ENCODE measurements at places on chromosomes 7 and 10. TPM values are rescaled to one million over a fixed set of nuclear protein-coding genes. Genes with fewer than 3 reads are reported as not detected.

Gene AKR1C1
- 6.6 TPM for total RNA-seq

Gene OPALIN
- not detected for total RNA-seq

Gene IGF2BP3
- total RNA-seq = 96.9 TPM

Gene OPN1SW
- total RNA-seq = not detected

Gene CRPPA
- 3.8 TPM for total RNA-seq

Gene FANK1
- total RNA-seq = 2.5 TPM

GRCh38 chr7:24381894-24382505 is 98.0 kb downstream of the NPY start:
- H3K27ac ChIP-seq = no peak overlapping the region
- DNase-seq = no peak
- peaks cover 3% of the 10 kb centered on the region for H3K27me3 ChIP-seq
- no peaks in the 10 kb centered on the region for H3K36me3 ChIP-seq

GRCh38 chr10:119348106-119348505 is 140.7 kb downstream of the GRK5 start:
- DNase-seq = no peak
- H3K4me3 ChIP-seq = no peak overlapping the region
- peaks cover 12% of the 10 kb centered on the region for H3K36me3 ChIP-seq
- H3K27ac ChIP-seq = no peak overlapping the region
- H3K4me1 ChIP-seq = peaks cover 11% of the 10 kb centered on the region
- no peaks in the 10 kb centered on the region for H3K27me3 ChIP-seq

GRCh38 chr7:152158801-152159587 is 133.5 kb downstream of the GALNT11 start:
- no peak overlapping the region for H3K27ac ChIP-seq
- H3K36me3 ChIP-seq = peaks cover 39% of the 10 kb centered on the region
- DNase-seq = no peak
- no peaks in the 10 kb centered on the region for H3K27me3 ChIP-seq
- no peaks in the 10 kb centered on the region for H3K4me1 ChIP-seq

DNA sequence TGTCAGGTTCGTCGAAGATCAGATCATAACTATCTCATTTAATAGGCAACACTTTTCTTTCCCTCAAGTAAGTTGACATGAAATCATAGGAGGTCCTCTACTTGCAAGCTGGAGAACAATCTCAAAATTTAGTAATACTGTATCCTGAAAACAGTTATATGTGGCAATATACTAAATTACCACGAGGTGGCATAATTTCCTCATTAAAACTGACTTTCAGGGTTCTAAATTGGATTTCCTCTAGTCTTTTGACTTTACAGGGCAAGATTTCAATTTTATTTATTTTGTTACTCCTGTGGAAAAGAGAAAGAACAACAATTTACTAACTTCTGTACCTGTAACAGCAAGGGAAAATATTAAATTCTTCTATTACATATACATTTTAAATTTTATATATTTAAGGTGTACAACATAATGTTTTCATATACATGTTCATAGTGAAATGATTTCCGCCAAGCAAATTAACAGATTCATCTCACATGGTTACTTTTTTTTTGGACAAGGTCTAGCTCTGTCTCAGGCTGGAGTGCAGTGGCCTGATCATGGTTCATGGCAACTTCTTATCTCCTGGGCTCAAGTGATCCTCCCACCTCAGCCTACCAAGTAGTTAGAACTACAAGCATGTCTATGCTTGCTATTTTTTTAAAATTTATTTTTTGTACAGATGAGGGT is 53.4 kb upstream of the CYP2C18 start:
- H3K27ac ChIP-seq = no peak overlapping the region
- H3K4me3 ChIP-seq = no peak overlapping the region
- no peak for DNase-seq
- peaks cover 10% of the 10 kb centered on the region for H3K4me1 ChIP-seq
- H3K27me3 ChIP-seq = no peaks in the 10 kb centered on the region
- peaks cover 3% of the 10 kb centered on the region for H3K36me3 ChIP-seq

DNA sequence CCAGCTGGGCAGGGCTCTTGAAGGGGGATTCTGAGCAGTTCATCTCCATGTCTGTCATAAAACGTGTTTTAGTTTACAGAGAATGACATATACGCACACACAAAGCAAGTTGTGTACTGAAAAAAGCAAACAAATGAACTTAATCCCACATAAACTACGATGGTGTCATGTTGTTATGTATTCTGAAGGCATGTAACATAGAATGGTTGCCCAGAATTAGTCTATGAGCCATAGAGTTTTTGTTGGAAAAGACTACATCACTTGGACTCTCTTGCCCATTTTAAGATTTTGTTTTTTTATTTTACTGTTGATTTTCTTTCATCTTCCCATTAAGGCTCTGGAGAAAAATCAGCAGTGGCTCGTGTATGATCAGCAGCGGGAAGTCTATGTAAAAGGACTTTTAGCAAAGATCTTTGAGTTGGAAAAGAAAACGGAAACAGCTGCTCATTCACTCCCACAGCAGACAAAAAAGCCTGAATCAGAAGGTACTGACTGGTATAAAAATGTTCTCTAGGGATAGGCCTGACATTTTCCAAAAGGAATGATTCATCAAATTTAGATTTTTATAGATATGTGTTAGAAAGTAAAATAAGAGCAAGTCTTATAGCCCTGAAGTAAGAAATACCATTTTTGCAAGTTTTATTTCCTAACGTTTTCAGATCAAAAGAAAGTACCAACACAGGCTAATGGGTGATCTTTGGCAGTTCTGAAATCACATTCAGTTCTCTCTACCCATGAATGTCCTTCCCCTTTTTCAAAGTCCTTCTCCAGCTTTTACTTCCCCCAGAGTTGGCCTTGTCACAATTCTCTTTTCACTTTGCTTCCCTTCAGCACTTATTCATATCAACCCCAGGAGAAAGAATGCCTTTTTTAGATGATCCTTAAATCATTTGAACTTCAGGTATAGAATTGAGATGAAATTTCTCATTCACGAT is 18.9 kb downstream of the CEP55 start:
- no peak overlapping the region for H3K27ac ChIP-seq
- no peaks in the 10 kb centered on the region for H3K4me1 ChIP-seq
- no peak overlapping the region for H3K4me3 ChIP-seq

DNA sequence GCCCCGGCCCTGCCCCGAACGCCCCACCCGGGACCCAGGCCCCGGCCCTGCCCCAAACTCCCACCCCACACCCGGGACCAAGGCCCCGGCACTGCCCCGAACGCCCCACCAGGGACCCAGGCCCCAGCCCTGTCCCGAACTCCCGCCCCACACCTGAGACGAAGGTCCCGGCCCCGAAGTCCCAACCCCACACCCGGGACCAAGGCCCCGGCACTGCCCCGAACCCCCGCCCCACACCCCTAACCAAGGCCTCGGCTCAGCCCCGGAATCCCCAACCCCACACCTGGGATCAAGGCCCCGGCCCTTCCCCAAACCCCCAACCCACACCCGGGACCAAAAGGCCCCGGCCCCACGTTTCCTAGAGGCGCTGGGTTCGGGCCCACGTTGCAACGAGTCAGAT is 1.1 kb upstream of the LARP4B start:
- H3K36me3 ChIP-seq = no peaks in the 10 kb centered on the region
- peak overlapping the region; percentile 49 for H3K27ac ChIP-seq
- H3K27me3 ChIP-seq = no peaks in the 10 kb centered on the region
- H3K4me1 ChIP-seq = peaks cover 23% of the 10 kb centered on the region
- peak overlapping the region; percentile 62 for H3K4me3 ChIP-seq

- H3K27me3 ChIP-seq = no peaks in the 10 kb centered on the region
- peaks cover 9% of the 10 kb centered on the region for H3K4me1 ChIP-seq
- H3K4me3 ChIP-seq = no peak overlapping the region
- DNase-seq = no peak
- no peak overlapping the region for H3K27ac ChIP-seq
Measured at GRCh38 chr10:119379466-119380071, 162.9 kb downstream of the RGS10 start.

DNA sequence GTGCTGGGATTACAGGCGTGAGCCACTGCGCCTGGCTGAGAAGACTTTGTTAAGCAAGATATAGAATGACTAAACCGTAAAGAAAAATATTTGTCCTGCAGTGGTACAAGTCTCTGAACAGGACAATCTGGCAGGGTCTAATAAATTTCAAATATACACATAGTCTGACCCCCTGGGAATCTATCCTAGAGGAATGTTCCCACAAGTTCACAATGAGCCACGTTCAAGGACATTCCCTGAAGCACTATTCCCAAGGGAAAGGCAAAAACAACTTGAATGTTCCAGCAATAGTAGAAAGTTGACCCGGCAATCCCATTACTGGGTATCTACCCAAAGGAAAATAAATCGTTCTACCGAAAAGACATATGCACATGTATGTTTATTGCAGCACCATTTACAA is 82.0 kb downstream of the HIP1 start:
- H3K27me3 ChIP-seq = no peaks in the 10 kb centered on the region
- H3K27ac ChIP-seq = no peak overlapping the region
- no peak overlapping the region for H3K4me3 ChIP-seq

DNA sequence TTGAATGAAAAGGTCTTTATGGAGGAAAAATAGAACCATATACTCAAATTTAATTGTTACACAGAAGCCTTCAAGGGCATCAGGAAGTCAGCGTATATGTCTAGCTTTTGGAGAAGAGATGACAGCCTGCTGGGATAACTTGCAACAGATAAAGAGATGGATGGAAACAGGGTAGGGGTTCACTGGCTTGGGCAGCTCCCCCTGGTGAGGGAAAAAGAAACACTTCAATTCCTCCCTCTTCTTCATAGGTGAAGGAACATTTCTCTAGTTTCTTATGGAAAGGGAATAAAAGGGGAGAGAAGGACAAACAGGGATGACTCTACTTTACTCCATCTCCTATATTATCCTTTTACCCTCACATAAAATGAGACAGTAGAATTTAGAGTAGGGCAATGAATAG is 635.7 kb downstream of the PHTF2 start:
- H3K4me1 ChIP-seq = peaks cover 6% of the 10 kb centered on the region
- no peaks in the 10 kb centered on the region for H3K27me3 ChIP-seq
- H3K27ac ChIP-seq = no peak overlapping the region
- DNase-seq = no peak
- H3K36me3 ChIP-seq = no peaks in the 10 kb centered on the region
